ENCODE measurements at places on chromosomes 1 and 21.

DNA sequence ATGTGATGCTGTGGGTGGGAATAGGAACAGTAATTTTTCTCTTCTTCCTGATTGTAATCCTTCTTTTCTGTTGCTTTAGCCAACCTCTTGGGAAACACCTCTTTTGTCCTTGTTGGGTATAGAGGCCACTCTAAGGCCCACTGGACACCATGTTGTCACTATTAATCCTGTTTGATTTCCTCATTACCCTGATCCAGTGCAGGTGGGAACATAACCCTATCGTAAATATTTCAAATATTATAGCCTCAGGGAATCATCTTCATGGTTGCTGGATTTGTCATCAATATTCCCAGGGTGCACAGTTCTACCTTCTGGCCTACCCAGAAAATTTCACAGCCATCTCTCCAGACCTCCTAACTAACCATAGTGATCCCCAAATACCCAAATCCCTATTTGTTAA is 27.9 kb upstream of the SLC6A9 start:
- DNase-seq = no peak

- DNase-seq = no peak
Observed at GRCh38 chr21:43300496-43301408, 126.2 kb downstream of the SIK1 start.

DNA sequence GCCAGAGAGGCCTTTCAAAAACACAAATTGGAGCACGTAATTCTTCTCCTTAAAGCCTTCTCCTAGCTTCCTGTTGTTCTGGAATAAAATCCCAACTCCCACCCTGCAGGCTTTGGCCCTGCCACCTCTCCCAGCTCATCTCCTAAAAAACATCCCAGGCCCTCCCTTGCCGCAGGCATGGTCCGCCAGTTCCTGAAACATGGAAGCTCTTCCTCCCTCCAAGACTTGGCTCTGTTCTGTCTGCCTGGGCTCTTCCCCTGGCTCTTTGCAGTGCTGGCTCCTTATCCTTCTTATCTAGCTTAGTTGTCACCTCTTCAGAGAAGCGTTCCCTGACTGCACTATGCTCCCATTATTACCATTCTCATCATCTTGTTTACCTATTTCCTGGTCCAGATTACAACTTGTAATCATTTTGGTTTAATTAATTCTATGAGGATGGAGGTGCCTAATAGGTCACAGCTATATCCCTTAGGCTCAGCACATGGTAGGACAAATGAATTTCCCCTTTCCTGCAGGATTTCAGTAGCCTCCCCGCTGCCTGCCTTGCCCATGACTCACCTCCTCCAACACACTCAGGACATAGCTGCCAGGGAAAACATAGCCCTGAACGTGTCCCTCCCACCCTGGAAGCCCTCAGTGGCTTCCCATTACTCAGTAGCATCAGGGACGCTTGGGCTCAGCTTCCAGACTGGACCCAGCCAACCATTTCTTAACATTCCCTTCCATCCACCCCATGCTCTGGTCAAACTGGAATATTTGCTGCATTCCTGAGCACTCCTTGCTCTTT is 15.7 kb upstream of the IGSF21 start:
- DNase-seq = no peak

GRCh38 chr21:27047283-27047657 is 80.4 kb upstream of the ADAMTS5 start:
- no peak for DNase-seq

DNA sequence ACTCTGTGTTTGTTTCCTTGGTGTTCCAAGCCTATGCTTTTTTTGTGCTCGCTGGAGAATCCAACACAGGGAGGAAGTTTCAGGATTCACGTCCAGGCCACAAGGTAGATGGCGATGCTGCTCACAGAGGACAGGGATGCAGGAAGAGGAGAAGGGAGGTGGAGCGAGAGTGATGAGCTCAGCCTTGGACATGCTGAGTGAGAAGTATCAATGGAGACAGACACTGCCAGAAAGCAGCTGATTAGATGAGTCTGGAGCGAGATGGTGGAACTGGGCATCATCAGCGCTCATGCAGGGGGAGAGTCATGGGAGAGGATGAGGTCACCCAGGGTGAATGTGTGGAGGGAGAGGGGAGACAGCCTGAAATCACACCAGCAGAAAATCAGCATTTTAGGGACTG is 110.0 kb downstream of the GLUL start:
- no peak for DNase-seq

DNA sequence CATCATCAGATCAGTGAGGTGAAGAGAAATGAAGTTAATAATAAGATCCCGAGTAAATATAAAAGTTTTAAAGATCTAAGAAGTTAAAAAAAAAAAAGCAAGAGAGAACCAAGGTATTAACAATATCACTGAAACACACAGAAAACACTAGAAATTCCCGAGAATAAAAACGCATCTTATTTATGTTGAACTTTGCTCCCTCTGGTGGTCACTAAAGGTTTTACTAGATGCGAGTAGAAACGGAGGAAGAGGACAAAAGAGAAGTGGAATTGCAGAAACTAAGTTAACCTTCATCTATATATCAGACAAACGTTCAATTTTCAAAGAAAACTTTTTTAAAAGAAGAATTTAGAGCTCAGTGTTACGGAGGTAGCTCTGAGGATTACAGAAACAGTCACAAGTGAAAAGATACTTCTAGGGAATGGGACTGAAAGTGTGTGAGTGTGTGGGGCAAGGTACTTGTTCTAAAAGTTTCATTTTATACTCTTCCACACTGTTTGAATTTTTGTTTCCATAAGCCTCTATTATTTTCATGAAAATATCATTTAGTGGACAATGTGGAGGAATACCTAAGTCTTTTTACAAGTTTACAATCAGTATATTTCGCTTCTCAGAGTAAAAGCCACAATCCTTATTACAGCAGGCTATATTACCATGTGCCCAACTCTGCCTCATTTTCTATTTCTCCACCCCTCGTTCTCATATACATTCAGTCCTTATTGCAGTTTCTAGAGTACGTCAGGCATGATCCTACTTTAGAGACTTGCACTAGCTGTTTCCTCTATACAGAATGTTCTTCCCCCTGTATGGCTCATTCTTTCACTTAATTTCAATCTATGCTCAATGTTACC is 19.7 kb downstream of the ACBD6 start:
- no peak for DNase-seq

DNA sequence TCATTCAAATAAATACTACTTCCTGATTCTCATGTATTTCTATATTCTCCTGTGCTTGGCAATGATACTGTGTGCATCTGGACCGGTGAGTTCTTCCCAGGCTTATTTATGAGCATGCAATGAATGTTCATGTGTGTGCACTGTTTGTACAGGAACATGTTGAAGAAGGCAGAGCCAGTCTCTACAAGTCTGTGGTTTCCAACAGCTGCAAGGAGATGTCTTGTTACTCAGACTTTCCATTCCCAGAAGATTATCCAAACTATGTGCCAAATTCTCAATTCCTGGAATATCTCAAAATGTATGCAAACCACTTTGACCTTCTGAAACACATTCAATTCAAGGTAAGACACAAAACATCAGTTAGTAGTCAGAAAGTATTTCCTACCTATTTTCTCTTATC is 19.1 kb downstream of the FMO1 start:
- no peak for DNase-seq

DNA sequence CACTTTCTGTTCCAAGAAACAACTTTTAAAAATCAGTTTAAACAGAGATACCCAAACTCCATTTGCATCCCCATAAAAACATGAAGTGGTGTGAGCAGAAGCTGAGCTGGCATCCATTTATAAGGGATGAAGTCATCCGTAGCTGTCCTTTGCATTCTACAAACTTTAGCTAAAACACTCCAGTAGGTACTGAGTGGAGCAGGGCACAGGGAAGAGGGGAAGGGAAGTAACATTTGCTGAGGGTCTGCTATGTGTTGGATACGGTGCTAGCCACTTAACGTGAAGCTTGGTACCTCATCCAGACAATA is 32.9 kb downstream of the VWA5B1 start:
- DNase-seq = no peak

- DNase-seq = peak; percentile 47
Observed at GRCh38 chr1:39195166-39196111, 9.1 kb upstream of the MACF1 start.

DNA sequence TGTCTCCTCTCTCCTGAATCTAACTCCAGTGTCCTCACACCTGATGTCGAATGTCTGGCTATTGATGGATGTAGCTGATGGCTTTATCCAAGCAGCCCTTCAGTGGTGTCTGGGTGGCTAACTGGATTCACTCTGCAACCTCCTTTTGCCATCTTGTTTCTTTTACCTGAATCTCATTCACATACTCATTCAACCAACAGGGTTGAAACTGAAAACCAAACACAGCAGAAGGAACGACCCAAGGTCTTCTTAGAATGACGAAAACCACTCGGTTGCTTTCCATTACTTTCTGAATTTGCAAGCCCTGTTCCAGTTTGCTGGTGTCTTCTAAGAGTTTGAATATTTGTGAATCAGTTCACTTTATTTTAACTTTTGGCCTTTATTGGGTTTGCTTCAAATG is 424.3 kb upstream of the CXADR start:
- no peak for DNase-seq

DNA sequence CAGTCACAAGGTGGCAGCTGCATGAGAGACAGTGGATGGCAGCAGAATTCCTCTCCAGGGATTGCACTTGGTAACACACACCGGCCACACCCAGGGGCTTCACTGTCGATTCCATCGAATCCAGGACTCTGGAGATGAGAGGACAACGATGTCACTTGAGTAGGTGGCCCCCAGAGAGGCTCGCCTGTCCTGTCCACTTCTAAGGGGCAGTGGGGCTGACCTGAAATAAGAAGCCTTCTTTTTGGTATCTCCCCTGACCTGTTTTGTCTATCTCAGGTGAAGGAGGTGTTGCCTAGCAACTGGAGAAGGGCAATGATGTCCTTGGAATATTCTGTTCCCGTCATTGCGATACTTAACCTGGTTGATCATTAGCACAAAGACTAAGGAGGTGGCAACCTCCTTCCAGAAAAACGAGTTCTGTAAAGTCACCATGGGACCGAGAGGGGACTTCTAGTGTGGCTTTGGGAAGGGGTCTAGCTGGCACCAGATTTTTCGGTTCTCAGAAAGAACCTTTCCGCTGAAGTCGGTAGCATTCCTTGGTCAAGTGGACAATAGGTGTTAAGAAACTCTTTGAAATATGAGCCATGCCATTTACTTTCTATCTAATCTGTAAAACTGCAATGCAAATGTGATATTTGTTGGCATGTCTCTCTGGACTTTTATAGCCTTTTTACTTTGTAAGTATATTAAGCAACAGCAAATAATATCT is 85.2 kb upstream of the TMPRSS2 start:
- no peak for DNase-seq

- no peak for DNase-seq
Observed at GRCh38 chr1:35857830-35858229, 25.2 kb upstream of the AGO1 start.

DNA sequence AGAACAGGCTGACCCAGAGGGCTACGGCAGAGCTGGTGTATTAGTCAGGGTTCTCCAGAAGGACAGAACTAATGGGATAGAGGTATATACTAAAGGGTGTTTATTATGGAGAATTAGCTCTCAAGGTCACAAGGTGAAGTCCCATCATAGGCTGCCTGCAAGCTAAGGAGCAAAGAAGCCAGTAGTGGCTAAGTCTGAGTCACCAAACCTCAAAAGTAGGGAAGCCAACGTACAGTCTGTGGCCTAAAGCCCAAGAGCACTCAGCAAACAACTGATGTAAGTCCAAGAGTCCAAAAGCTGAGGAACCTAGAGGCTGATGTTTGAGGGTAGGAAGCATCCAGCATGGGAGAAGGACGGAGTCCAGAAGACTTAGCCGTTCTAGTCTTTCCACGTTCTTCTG is 179.2 kb downstream of the BACH1 start:
- no peak for DNase-seq

- DNase-seq = no peak
Observed at GRCh38 chr1:217539510-217539909, 91.4 kb downstream of the GPATCH2 start.

DNA sequence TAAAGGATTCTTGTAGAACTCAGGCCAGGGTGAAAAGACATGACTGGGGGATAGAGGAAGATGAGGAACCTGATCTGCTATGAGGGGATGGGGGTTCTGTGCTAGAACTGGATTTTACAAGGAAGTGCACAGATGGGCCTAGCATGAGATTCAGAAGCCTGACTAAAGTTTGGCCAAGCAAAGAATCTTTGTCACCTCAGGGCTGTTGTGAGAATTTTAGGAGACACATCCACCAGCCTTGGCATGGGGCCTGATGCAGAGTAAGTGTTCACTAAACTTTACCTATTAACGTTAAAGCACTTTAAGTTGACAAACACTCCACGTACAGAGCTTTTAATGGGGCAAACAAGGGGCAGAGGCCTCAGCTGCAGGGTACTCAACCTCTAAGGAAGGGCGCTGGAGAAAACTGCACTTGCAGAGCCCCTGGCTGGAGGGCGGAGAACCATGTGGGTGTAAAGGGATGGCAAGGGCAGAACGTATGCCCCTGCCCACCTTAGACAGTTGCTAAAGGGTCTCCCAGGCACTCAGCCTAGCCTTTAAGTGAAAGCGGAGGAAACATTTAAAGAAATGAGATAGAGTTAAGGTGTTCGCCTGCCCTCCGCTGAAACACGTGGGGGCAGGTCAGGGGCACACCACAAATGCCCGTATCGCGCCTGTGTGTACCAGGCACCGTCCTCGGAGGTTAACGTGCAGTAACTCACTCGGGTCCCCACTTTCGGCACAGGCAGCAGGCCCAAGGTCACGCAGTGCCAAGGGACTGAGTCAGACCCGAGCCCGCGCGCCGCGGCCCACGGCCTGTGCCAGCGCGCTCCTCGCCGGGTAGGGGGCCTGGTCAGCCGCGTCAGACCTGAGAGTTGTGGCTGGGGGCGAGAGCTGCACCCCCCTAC is 990 bp upstream of the MRPS6 start:
- DNase-seq = peak; percentile 16

GRCh38 chr1:153250166-153250565 is 9.3 kb upstream of the LORICRIN start:
- no peak for DNase-seq

DNA sequence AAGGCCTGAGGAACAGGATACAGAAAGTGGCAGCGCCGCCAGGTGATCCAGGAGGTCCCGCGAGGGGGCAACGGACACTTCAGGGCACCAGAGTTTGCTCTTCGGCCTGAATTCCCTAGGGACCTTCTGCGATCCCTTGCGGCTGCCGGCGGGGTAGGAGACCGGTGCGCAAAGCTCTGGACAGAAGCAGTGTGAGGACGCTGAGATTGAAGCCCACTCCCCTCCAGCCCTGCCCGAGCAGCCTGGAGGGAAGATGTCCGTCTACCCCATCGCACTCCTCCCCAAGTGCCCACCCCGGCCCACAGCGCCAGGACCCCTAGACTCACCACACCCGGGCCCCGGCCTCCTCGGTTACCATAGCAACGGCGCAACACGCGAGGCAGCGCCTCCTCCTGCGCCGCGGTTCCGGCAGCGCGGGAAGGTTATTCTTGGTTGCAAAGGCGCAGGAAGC is at the start of gene ANKRD45:
TSS of gene ANKRD45 (minus strand) at position 361 of the 451 bp plus-strand sequence. CDS start 10,433 bp downstream, outside the sequence.
- DNase-seq = peak; percentile 25

- no peak for DNase-seq
Observed at GRCh38 chr1:245389873-245390272, 235.1 kb downstream of the KIF26B start.

- DNase-seq = no peak
Observed at GRCh38 chr1:28917757-28918118, 3.4 kb downstream of the EPB41 start.

DNA sequence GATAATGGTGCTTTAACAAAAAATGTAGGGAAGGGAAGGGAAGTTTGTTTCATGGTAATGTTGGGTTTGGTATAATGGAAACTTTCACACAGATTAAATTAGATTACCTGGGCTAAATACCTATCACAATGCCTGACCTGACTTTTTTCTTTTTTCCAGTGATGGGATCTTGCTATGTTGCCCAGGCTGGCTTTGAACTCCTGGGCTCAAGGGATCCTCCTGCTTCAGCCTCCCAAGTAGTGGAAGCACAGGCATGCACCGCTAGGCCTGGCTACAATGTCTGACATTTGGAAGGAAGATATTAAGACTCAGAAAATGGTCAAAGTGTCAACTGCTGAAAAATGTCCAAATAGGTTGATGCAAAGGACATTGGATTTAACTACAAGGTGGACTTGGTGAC is 67.4 kb downstream of the KCNK1 start:
- DNase-seq = no peak

Measured in GM06990 (cell line).